ENCODE measurements at places on chromosomes 2 and 18. TPM values are rescaled to one million over a fixed set of nuclear protein-coding genes. Genes with fewer than 3 reads are reported as not detected.

The CPO gene
- not detected for total RNA-seq

The ACTG2 gene
- total RNA-seq, result 5.0 TPM

The TLX2 gene
- not detected for total RNA-seq

The SULT1C2 gene
- not detected for total RNA-seq

The CIDEA gene
- total RNA-seq, result not detected

The RND3 gene
- 59.7 TPM for total RNA-seq

The FLACC1 gene
- not detected for total RNA-seq

The AMER3 gene
- total RNA-seq, result not detected

The SERPINB2 gene
- total RNA-seq, result 0.47 TPM

The KCNG2 gene
- 2.2 TPM for total RNA-seq
